Mesenteric fat pad (tissue), 1 donor: ENCODE measurements at places on chromosomes 7 and 10. TPM values are rescaled to one million over a fixed set of nuclear protein-coding genes. Genes with fewer than 3 reads are reported as not detected.

DNA sequence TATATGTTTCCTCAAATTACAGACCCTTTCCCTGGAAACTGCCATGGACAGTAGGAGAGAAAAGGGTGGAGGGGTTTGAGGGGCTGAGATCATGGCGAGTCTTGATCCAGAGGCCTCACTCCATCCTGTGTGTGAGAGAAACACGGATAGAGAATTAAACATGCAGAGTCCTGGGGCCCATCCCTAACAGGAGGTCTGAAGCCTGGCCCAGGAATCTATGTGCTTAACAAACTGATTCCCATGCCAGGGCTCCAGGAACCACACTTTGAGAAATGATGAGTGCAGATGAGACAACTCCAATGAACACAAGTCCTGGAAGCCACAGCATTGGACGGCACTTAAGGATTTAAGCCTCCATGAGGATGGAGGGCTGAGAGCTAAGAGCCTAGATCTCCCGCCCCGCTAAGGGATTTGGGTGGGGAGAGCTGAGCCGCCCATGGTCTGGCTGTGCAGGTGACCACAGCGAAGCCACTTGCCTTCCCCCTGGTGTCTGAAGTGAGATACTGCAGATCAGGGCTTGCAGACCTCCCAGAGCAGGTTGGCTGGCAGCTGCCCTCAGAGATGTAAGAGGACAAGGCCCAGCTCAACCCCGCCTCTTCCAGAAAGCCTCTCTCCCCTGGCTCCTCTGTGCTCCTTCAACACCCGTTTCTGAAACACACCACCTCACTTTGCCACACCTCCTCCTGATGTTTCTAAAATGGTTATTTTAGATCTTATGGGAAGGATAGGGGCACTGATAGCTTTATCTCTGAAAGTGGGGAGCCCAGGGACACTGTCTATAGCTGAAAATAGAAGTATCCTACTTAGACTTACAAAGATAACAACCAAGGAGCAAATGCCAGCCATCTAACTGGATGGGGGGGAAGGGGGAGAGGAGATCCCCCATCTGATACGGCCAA lies 24.8 kb upstream of the EIF5AL1 start:
- DNase-seq, result peak; percentile 85

Gene ZNF107
- total RNA-seq, result 4.0 TPM

Gene CELF2
- total RNA-seq, result 93.9 TPM

Gene CD36
- total RNA-seq, result 2,225 TPM

Gene CPEB3
- 4.2 TPM for total RNA-seq

Gene CBLL1
- total RNA-seq, result 23.8 TPM

Gene PON3
- 2.7 TPM for total RNA-seq

DNA sequence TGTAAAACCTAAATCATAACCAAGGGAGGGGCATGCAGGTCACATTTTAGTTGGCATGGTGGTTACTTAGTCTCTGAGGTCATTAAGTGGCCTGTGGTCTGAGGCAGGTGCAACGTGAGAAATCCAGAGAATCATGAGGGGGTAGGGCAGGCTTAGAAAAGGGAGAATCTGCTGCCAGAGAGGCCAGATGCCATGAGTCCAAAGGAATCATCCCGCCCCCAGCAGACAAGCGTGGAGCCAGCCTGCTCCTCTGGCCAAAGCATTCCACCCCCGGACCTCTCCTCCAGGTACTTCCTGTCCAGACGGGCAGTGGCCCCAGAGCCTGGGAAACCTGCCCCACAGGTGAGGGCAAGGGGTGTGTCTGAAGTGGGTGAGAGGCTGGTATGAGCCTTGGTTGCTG lies 196.4 kb upstream of the ZNF32 start:
- peak; percentile 85 for DNase-seq

DNA sequence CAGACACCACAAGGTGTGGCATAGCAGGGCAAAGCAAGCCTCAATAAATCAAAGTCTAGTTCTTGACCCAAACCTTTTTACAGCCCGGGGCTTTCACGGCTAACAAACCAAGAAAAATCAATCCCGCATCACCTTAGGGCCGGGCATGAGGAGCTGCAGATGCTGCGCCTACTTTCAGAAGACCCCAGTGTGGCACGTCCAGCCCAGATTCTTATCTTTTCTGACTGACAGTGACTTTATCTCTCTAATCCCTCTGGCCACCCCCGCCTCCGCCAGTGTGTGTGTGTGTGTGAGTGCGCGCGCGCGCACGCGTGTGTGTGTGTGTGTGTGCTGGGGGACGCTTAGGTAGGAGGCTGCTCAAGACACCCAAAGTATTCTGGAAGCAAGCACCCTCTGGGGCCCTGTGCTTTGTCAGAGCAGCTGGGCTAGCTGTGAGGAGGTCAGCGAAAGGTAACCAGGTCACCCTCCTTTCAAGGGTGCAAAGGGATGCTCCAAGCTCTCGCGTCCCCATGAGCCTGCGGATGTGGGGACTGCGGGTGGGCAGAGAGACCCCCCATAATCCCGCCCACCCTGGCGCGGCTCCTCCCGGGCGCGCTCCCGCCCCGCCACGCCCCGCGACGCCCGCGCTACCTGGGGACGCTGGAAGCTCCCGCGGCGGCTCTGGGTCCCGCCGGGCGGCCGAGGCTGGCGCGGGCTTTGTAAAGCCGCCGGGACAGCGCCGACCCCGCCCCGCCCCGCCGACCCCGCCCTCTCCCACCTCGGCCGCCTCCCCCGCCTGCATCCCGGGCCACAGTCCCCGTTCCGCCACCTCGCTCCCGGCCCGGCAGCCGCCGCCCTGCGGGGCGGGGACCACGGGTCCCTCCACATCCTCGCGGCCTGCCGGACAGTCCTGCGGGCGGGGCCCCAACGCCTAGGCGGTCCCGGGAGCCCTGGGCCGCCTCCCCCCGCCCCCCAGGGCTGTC lies 57.1 kb upstream of the RHOBTB1 start:
- no peak for DNase-seq

- no peak for DNase-seq
These were observed 515.0 kb upstream of the ZMIZ1 start for GRCh38 chr10:78553792-78554191.

Gene NKX1-2
- not detected for total RNA-seq
